ENCODE measurements at places on chromosomes 16 and 17. TPM values are rescaled to one million over a fixed set of nuclear protein-coding genes. Genes with fewer than 3 reads are reported as not detected.

GRCh38 chr16:77574867-77575624, 140.2 kb upstream of the ADAMTS18 start:
- no peak for DNase-seq

- DNase-seq: no peak
Observed at GRCh38 chr17:12673788-12674187, 8.1 kb downstream of the MYOCD start.

- no peak for DNase-seq
Observed at GRCh38 chr17:80117491-80118401, 16.4 kb downstream of the GAA start.

- no peak for DNase-seq
Observed at GRCh38 chr17:82034371-82035011, 3.0 kb downstream of the DCXR start.

KATNIP gene
- total RNA-seq: 13.7 TPM

THAP11 gene
- total RNA-seq: 32.1 TPM

- DNase-seq: no peak
Observed at GRCh38 chr16:69844441-69844840, 82.3 kb downstream of the WWP2 start.

DNA sequence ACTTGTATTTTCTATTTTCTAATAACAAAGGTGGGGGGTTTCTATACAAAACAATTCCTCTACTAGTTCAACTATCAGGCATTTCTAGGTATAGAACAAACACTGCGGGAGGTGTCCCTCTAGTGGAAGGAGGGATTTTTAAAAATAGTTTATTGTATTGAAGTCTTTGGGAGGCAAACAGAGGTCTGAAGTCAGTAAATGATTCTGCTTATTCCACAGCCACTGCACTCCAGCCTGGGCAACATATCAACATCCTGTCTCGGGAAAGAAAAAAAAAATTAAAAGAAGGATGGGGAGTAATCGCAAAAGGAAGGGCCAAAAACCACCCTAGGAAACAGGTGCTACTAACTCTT, 648 bp upstream of the ERCC4 start:
- DNase-seq: no peak

- peak; percentile 77 for DNase-seq
Observed at GRCh38 chr17:47324224-47325020, 667 bp downstream of the EFCAB13 start.

- DNase-seq: no peak
Observed at GRCh38 chr16:83475108-83475507, 332.7 kb upstream of the HSBP1 start.

GRCh38 chr17:40364121-40364861, at the start of gene GJD3:
TSS of gene GJD3 (minus strand) at chr17:40364737. CDS start at chr17:40363815, 922 bp downstream.
- DNase-seq: no peak

GRCh38 chr17:58332778-58333735, 4.5 kb upstream of the TSPOAP1 start:
- DNase-seq: peak; percentile 88

DNA sequence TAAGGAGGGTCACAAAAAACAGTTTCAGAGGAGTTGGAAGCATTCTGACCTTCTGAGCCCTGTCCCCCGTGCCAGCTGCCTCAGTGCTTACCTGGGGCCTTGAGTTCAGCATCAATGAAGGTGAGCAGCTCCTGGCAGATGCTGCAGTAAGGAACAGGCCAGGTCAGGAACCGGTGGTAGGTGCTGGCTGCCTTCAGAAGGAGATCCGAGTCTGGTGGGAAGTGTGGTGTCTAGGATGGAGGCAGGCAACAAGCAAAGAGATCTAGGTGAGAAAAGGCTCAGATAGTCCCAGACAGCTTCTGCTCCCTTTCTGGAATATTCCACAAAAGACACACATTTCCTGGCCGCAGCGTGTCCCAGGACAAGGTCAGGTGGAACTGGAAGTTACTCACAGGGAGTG, 37.2 kb upstream of the PIK3R6 start:
- DNase-seq: no peak

GRCh38 chr16:15970202-15970601, 20.8 kb downstream of the ABCC1 start:
- DNase-seq: no peak

CBFA2T3 gene
- not detected for total RNA-seq

GRCh38 chr16:71242036-71242435, 11.5 kb upstream of the HYDIN start:
- no peak for DNase-seq

DNA sequence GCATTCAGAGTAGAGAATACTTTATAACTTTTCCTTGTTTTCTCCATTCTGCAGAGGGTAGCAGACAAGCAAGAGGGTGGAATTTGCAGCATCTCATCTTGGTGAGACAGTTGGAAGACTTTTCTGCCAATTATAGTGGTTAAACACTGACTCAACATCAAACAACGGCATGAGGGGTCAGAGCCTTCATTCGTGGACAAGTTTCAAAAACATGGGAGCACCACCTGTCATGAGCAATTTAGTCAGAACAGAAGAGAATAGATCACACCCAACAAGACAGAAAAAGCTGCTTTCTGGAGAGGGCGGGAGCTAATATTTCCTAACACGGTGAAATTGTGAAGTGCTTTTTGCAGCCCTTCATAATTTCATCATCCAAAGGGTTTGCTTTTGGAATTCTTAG, 17.9 kb upstream of the ZNF652 start:
- DNase-seq: no peak

PFAS gene
- 102 TPM for total RNA-seq

DNA sequence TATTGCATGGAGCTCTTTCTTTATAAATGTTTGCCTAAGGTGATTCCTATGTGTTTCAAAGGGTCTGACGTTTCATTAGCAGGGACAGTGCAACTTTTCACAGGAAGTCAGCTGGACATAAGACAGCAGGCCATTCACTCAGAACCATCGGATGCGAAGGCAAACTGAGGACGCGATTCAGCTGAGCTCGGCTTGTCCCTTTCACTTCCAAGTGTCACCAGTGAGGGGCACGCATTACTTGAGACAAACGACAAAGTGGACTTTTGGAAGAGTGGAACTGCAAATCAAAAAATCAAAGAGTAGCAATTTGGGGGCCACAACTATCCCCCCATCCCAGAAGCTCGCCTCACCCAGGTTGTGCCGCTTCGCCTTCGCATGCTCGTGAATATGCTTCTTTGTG, 14.6 kb downstream of the USP22 start:
- DNase-seq: no peak

DNA sequence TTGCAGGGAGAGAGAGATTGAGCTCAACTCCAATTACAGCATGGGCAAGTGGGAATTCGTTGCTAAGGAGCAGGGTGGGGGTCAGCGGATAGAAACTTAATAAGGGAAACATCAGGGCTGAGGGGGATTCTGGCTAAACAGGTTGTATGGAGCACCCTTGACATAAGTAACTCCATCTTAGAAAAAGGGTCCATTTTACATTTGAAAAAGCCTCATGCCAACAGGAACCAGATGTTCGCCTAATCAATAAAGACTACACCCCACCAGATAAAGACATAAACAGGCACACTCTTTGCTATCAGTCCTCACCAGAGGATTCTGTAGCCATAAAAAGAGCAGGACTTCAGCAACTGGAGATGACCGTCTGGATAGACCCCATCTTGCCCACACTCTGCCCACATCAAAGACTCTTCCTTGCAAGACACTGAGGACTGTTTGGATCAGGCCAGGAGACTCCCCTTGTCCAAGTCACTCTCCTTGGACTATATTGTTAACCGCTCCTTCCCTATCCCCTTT, 1.6 kb upstream of the LRRC75A start:
- no peak for DNase-seq

GPRC5B gene
- not detected for total RNA-seq

GRCh38 chr17:58755577-58756245, at the start of gene PPM1E:
TSS of gene PPM1E (plus strand) at chr17:58755854.
- DNase-seq: peak; percentile 59

GRCh38 chr17:57071991-57072944, 12.8 kb upstream of the AKAP1 start:
- no peak for DNase-seq

DNA sequence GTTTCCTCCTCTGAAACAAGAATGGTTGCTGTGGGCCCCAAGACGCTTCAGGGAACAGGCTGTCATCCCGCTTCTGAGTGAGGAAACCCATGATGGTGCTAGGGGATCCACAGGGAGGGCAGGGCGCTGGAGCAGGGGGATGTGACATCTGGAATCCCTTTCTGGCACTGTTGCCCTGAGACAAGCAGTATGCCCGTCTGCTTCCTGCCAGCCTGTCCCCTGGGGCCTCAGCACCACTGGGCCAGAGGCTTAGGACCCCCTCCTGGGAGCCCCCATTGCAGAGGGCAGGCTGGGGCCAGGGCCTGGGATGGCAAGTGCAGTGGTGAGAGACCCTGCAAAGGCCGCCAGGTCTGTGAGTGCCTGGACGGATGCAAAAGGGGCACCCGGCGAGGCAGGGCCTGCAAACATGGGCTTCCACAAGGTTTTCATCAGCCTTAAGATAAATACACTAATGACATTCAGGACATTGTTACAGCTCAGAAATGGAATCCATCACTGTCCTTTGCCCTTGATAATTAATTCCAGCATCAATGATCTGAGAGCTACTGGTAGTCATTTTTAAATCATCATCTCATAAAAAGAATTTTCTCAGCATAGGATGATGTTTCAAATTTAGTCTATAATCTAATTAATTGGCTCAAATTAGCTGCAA, 51.6 kb downstream of the PRMT7 start:
- no peak for DNase-seq

DNA sequence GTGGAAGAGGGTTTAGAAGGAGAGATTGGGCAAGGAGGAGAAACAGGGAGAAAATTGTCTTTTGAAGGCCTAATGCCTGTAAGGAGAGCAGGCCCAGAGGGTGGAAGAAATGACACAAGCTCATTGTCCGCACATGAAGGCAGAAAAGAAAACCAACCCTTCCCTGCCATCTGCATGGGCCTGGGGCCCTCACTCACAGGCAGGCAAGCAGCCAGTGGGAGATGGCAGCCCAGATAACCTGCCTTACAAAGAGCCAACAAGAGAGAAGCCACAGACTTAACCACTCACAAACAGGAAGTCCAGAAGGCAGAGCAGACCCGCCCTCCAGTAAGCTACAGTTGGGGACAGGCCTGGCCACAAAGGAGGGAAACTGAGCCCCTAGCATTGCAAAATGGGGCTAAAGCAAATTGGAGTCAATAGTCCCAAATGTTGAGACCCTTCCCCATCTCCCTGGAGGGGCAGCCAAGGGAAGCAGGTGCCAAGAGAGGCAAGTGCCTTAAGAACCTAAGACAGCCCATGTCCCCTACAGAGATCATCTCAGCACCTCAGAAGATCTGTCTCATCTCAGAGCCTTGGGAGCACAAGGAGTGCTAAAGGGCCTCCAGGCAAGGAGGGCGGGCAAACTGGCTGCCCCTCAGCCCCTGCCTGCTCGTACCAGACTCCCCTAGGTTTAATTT, 7.3 kb upstream of the TSPOAP1 start:
- DNase-seq: peak; percentile 88

- DNase-seq: no peak
Observed at GRCh38 chr16:73143576-73144422, 95.9 kb upstream of the ZFHX3 start.

TNFRSF13B gene
- total RNA-seq: not detected

All from activated CD4-positive, alpha-beta memory T cell treated with anti-CD3 and anti-CD28 coated beads for 36 hours (primary cell).